ENCODE measurements at places on chromosomes 1 and 21. TPM values are rescaled to one million over a fixed set of nuclear protein-coding genes. Genes with fewer than 3 reads are reported as not detected.

Gene DLGAP3
- total RNA-seq = 0.22 TPM

Gene KCNJ6
- 3.9 TPM for total RNA-seq

Gene WNT3A
- not detected for total RNA-seq

Gene PDPN
- total RNA-seq = not detected

Gene GPX7
- total RNA-seq = not detected

Gene OLIG1
- not detected for total RNA-seq

Gene OPTC
- total RNA-seq = not detected

Gene LRRC38
- total RNA-seq = 0.06 TPM

Gene ERRFI1
- 220 TPM for total RNA-seq

Gene LINGO4
- not detected for total RNA-seq

Gene FLG2
- not detected for total RNA-seq

Gene GSTM1
- not detected for total RNA-seq

Gene HSD3B2
- total RNA-seq = not detected

Gene OR2T33
- total RNA-seq = not detected

Gene KRTAP11-1
- total RNA-seq = not detected

Gene MPL
- total RNA-seq = not detected

Gene POU2F1
- total RNA-seq = 4.1 TPM

Gene AIM2
- total RNA-seq = not detected

Gene NCAM2
- total RNA-seq = not detected

Gene GPR37L1
- 0.14 TPM for total RNA-seq

Gene MCOLN2
- 2.3 TPM for total RNA-seq

Gene UBXN10
- not detected for total RNA-seq

Gene TBX19
- total RNA-seq = 0.35 TPM

Gene HMCN1
- 0.01 TPM for total RNA-seq

Gene SPAG17
- total RNA-seq = not detected

Gene INAVA
- total RNA-seq = 46.3 TPM

Gene HES2
- total RNA-seq = 2.6 TPM

Gene ABCA4
- 0.12 TPM for total RNA-seq

Gene SLC44A5
- total RNA-seq = not detected

Gene RNF223
- 0.23 TPM for total RNA-seq

Gene RGS8
- total RNA-seq = not detected

Gene IL10
- total RNA-seq = not detected

Data from A549 treated with Mapracorat at 1 μM for 4 hours (cell line).